Vagina (tissue), 2 donors: ENCODE measurements at places on chromosomes 2 and 18.

DNA sequence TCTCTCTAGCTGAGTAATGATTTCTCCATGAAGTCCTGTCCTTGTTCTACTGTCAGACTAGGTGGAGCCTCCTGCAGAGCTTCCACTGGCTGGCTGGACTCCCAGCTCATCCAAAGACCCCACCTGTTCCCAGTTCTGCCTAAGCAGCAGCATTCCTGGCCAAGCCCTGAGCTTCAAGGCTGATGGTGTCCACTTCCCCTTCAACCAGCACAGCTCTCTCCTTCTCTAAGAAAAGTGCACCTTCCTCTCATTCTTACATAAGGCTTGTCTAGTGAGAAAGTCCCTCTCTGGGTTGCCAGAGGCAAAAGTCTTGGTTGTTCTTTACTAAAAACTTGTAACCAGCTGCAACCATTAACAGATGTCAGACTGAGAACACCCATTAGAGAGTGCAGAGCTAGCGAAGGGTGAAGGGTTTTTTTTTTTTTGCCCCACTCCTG is 58.9 kb downstream of the CXCR4 start:
- no peak overlapping the region for H3K4me3 ChIP-seq
- H3K27me3 ChIP-seq, result no peaks in the 10 kb centered on the region
- no peak overlapping the region for H3K27ac ChIP-seq
- no peak for DNase-seq
- no peaks in the 10 kb centered on the region for H3K4me1 ChIP-seq

DNA sequence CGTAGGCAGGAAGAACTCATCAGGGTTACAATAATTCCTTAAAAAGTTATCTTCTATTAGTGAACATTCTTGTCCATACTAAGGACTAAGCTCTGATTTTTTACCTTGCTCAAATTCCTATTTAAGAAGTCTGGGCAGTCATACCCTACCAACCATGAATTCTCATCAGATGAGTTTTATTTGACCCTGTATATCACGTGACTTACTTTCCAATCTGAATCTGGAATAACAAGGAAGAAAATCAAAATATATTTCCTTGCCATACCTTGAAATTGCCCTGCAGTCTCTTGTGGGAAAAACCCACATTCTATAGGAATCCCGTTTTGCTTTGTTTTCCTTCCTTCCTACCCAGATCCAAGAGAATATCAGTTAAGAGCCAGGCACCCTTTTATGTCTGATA is 352.7 kb downstream of the AKAIN1 start:
- no peak for DNase-seq
- H3K27me3 ChIP-seq, result no peaks in the 10 kb centered on the region
- no peaks in the 10 kb centered on the region for H3K36me3 ChIP-seq

DNA sequence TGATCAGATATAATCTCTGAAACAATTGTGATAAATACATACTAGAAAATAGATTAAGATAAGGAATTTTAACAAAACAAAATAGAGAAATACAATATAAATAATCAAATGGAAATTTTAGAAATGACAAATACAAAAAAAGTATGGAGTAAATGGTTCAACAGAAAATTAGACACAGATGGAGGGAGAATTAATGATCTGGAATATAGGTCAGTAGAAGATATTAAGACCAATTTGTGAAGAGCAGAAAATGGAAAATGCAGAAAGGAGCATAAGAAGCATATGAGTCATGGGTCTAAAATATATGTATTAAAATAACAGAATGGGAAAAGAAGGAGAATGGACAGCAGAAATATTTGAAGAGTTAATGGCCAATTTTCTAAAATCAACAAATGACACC is 44.4 kb downstream of the FHOD3 start:
- no peaks in the 10 kb centered on the region for H3K27me3 ChIP-seq
- no peak overlapping the region for H3K27ac ChIP-seq
- no peak for DNase-seq
- H3K36me3 ChIP-seq, result no peaks in the 10 kb centered on the region
- H3K4me3 ChIP-seq, result no peak overlapping the region

DNA sequence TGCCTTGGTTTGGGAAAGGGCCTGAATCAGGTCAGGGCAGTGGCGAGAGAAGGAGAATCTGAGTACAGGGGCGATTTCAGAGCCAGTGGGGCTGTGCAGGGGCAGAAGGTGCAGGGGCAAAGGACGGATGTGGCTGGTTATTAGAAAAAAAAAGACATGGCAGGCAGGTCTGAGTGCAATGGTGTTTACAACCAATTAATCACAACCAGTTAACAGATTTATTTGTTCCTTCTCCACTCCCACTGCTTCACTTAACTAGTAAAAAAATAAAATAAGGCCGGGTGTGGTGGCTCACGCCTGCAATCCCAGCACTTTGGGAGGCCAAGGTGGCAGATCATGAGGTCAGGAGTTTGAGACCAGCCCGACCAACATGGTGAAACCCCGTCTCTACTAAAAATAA is 5.5 kb downstream of the TNFRSF11A start:
- H3K36me3 ChIP-seq, result no peaks in the 10 kb centered on the region
- DNase-seq, result no peak
- H3K4me1 ChIP-seq, result peaks cover 15% of the 10 kb centered on the region
- H3K27ac ChIP-seq, result no peak overlapping the region
- H3K4me3 ChIP-seq, result no peak overlapping the region

GRCh38 chr2:59425247-59425646 is 1128.2 kb downstream of the BCL11A start:
- no peak overlapping the region for H3K27ac ChIP-seq
- no peaks in the 10 kb centered on the region for H3K36me3 ChIP-seq
- H3K27me3 ChIP-seq, result no peaks in the 10 kb centered on the region
- H3K4me1 ChIP-seq, result no peaks in the 10 kb centered on the region
- no peak overlapping the region for H3K4me3 ChIP-seq

GRCh38 chr2:134461511-134461910 is 207.6 kb downstream of the MGAT5 start:
- H3K27me3 ChIP-seq, result no peaks in the 10 kb centered on the region
- no peak for DNase-seq
- no peak overlapping the region for H3K27ac ChIP-seq
- H3K4me1 ChIP-seq, result no peaks in the 10 kb centered on the region

DNA sequence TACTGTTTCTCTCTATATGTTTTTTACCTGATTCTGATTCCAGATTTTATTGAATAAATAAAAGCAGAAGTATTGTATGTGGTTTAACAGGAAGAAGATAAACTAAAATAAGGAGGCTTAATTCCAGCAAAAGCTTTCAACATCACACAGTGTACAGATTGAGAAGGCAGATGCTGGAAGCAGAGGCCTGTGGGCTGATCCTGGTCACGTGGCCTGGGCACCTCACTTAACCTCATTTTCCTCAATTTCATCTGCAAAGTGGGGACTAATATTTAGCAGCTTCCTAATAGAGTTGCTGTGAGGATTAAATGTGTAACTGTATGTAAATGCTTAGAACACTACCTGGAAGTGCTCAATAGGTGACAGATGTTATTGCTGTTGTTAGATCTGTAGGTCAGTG is 58.0 kb downstream of the CDCA7 start:
- DNase-seq, result no peak
- no peak overlapping the region for H3K27ac ChIP-seq
- H3K4me1 ChIP-seq, result no peaks in the 10 kb centered on the region
- H3K36me3 ChIP-seq, result no peaks in the 10 kb centered on the region
- no peaks in the 10 kb centered on the region for H3K27me3 ChIP-seq
